NCI-H2029 (cell line): ENCODE measurements at places on chromosomes 16 and 17.

DNA sequence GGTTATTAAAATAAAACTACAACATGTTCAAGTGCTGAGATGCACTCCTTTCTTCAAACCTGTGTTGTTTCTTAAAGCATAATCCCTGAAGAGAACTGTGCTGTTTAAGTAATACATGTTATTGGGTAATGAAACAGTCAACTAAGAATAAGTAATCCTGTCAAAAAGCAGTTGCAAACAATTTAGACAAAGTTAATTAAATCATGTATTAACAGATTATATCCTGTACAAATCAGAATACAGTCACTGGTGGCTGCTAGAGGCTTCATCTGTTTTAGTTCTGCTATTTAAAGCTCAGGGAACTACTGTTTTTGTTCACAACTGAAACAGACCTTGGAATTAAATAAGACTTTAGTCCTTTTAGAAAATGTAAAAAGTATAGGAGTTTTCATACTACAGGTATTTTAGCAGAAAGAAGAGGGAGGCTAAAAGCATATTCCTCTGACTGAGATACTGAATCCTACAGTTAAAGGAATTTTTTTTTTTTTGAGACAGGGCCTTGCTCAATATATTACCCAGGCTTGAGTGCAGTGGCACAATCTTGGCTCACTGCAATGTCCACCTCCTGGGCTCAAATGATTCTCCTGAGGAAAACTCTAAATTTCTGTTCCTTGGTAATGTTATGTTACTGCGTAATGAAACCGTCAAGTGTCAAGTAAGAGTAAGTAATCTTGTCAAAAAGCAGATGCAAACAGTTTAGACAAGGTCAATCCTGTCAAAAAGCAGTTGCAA lies 27.3 kb upstream of the ITGA2B start:
- no peak for DNase-seq

DNA sequence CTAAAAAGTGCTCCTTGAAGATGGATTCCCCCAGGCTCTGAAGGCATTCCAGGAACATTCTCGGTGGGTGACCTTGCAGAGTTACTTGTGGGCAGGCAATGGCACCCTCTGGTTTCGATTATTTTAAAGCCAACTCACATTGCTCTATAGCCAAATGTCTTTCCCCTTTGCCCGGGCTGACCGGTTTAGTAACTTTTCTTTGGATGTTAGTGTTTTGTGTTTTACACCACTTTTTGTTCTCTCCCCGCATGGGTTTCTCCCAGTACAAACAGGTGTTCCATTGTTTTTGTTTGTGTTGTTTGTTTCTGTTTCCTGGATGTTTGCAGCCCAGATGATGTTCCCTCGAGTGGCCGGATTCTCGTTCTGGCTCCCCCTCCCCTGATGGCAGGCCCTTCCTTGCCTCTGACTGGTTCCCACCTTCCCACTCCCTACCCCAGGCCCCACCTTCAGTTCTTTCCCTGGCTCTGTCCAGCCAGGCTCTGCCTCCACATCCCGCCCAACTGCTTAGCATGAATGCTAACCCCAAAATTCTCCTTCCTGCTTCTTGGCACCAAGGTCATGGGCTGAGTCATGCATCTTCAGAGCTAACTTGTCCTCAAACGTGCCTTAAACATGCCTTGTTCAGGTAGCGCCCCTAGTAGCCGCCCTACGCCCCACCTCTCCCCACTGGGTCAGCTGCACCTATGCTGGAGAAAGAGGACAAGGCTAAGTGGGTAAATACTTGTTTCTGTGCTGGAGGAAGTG lies 40.6 kb downstream of the ELAC2 start:
- no peak for DNase-seq

DNA sequence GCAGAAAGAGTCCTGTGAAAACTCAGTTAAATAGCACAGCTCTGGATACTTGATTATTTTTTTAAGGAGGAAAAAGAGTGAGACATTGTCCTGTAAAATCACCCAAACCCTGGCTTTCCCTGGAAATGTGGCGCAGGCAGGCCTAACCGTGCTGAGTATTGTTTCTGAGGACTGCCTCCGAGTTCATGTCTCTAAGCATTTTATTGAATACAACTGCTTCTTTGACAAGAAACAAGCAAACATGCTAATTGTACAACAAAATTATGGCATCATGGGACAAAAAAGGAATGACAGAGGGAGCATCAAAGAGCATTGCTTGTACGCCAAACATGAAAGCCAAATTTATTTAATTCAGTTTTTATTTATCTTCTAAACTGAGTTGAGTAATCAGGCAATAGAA lies 64.5 kb upstream of the HSBP1 start:
- DNase-seq: no peak

DNA sequence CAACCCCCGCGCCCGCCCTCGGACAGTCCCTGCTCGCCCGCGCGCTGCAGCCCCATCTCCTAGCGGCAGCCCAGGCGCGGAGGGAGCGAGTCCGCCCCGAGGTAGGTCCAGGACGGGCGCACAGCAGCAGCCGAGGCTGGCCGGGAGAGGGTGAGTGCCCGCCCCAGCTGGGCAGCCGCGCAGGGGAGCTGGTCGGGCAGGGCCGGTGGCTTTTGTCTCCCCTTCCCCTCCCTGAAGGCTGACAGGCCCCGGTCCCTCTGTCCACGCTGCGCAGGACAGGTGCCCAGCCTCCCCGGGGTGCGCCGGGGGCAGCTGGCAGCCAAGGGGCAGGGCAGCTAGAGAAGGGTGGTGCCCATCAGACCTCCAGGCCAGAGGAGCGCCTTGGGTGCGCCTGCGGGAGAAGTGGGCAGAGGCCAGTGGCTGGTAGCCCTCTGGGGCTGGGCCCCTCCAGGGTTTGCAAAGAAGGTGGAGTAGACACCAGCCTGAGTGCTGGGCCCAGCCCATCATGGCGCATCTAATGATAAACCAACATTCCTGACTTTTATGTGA lies 278 bp downstream of the ITGB4 start:
- DNase-seq: no peak

DNA sequence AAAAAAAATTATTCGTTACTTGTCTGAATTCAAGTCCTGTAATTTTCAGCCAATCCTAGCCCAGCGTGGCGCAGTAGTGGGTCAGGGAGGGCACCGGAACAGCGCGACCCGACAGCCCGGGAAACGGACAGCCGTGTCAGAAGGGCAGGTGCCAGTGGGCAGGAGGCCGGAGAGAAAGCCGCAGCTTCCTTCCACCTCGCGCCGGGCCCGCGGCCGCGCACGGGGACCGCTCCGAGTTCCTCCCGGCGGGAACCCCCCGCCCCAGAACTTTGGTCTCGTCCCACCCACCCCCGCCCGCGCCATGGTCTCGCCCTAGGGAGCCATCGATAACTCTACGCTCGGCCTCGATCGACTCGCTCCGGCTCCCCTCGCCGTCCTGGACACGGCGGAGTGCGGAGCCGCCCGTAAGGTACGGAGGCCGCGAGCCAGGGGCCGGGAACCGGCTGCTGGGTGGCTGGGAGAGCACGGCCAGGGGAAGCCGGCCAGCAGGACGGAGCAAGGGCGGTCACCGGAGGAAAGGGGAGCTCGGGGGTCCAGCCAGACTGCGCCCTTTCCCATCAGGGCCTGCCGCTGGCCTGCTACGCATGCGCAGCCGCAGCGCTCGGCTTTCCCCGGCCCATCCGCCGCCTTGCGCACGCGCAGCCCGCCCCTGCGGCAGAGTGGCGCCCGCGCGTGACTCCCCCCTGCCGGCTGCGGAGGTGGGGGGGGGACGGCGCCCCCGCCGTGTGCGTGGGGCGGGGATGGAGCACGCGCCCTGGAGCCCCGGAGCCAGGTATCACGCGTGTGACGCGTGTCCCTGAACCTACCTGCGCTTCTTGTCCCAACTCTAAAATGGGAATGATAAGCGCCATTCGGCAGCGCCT lies at the start of gene MLST8:
TSS of gene MLST8 (plus strand) at position 351 of the 863 bp plus-strand sequence. CDS start 632 bp downstream, outside the sequence.
- DNase-seq: peak; percentile 66

- DNase-seq: no peak
These were observed 160.7 kb downstream of the AXIN2 start for GRCh38 chr17:65400701-65401100.

- DNase-seq: no peak
These were observed 1.6 kb upstream of the KRTAP2-4 start for GRCh38 chr17:41067281-41067680.

DNA sequence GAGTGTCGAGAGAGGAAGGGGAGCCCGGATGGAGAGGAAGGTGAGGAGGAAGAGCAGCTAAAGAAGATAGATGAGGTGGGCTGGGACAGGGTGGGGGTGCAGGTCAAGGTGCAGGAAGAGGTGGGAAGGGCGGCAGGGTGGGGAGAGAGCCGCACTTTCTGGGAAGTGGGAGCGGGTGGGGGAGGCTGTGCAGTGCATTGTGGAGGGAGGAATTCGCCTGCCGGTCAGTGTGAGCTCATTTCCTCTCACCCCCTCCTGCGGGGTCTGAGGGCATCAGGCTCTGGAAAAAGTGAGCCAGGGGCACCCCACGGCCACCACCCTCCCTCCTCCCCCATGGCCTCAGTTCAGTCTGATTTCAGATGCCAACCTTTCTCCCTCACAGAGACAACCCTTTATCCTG lies 2.5 kb upstream of the ARHGAP23 start:
- DNase-seq: no peak

GRCh38 chr17:64328036-64328858 lies 62.4 kb downstream of the PECAM1 start:
- no peak for DNase-seq

GRCh38 chr17:49193513-49194296 lies 16.7 kb downstream of the GNGT2 start:
- no peak for DNase-seq

GRCh38 chr16:29111421-29111820 lies 126.6 kb downstream of the LAT start:
- no peak for DNase-seq

GRCh38 chr16:25064937-25065336 lies 46.6 kb upstream of the LCMT1 start:
- no peak for DNase-seq

DNA sequence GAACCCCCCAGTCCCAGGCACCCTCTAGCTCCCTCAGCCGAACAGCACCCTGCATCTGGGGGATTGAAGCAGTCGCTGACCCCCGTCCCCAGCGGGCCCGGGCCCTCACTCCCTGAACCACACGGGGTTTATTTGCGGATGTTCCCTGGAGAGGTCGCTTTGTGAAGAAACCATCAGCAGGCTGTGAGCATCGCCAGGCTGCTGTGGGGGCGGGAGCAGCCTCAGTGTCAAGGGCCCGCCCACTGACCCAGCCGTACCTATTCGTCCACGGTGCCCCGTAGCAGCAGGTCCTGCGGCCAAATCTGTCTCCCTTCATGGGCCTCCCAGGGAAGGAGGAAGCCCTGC lies 6.4 kb upstream of the RAB40C start:
- no peak for DNase-seq

- no peak for DNase-seq
These were observed 69.9 kb downstream of the ABR start for GRCh38 chr17:1109606-1110540.

DNA sequence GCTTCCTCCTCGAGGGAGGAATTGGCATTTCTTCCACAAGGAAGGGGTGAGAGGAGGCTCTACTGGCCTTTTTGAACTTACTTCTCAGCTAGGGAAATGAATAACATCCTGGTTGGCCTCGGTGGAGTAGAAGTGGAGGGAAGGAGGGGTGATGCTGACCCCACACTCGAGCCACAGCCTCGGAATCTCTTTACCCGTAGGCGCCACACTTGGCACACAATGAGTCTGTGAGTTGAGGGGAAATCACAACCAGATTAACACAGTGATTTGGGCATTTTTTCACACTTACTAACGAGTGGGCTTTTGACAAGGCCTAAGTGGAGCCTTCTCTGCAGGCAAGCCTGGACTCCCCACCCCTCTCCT lies 47.3 kb upstream of the TBX2 start:
- DNase-seq: no peak

- no peak for DNase-seq
These were observed 6.2 kb downstream of the KRTAP4-6 start for GRCh38 chr17:41133880-41134735.

- DNase-seq: no peak
These were observed 23.1 kb downstream of the PRDM7 start for GRCh38 chr16:90053902-90054500.

GRCh38 chr16:54931120-54932014 lies 702 bp downstream of the IRX5 start:
- DNase-seq: no peak

- no peak for DNase-seq
These were observed 10.2 kb downstream of the CFAP97D1 start for GRCh38 chr17:43790311-43790940.

DNA sequence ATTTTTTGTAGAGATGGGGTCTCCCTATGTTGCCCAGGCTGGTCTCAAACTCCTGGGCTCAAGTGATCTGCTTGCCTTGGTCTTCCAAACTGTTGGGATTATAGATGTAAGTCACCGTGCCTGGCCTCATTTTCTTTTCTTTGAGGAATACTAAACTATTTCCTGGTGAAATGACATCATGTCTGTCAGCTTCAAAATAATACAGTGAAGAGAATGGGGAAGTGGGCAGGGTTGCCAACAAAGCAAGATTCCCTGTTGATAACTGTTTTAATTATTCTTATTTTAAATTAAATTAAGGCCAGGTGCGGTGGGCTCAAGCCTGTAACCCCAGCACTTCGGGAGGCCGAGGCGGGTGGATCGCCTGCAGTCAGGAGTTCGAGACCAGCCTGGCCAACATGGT lies 21.1 kb downstream of the PIPOX start:
- no peak for DNase-seq
